ENCODE measurements at places on chromosomes 13 and 19.

- peak; percentile 44 for DNase-seq
Measured at GRCh38 chr13:76903544-76904162, 17.4 kb upstream of the KCTD12 start.

DNA sequence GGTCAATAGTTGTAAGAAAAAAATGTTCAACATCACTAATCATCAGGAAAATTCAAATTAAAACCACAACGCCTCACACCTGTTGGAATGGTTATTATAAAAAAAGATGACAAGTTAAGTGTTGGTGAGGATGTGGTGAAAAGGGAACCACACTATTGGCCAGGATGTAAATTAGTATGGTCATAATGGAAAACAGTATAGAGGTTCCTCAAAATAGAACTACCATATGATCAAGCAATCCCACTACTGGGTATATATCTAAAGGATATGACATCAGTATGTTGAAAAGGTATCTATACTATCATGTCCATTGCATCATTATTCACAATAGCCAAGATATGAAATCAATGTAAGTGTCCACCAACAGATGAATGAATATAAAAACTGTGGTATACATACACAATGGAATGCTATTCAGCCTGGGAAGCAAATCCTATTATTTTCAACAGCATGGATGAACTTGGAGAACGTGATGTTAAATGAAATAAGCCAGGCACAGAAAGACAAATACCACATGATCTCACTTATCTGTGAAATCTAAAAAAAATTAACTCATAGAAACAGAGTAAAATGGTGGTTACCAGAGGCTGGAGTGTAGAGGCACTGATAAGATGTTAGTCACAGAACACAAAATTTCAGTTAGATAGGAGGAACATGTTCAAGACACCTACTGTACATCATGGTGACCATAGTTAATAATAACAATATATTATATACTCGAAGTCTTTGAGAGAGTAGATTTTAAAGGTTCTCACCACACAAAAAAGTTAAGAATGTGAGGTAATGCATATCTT lies 56.6 kb downstream of the TBC1D4 start:
- no peak for DNase-seq

- no peak for DNase-seq
Measured at GRCh38 chr13:23506807-23507291, 63.4 kb upstream of the TNFRSF19 start.

GRCh38 chr13:113418722-113419049 lies 34.6 kb downstream of the ADPRHL1 start:
- DNase-seq: no peak

GRCh38 chr13:73708393-73708985 lies 425.7 kb downstream of the KLF12 start:
- no peak for DNase-seq

DNA sequence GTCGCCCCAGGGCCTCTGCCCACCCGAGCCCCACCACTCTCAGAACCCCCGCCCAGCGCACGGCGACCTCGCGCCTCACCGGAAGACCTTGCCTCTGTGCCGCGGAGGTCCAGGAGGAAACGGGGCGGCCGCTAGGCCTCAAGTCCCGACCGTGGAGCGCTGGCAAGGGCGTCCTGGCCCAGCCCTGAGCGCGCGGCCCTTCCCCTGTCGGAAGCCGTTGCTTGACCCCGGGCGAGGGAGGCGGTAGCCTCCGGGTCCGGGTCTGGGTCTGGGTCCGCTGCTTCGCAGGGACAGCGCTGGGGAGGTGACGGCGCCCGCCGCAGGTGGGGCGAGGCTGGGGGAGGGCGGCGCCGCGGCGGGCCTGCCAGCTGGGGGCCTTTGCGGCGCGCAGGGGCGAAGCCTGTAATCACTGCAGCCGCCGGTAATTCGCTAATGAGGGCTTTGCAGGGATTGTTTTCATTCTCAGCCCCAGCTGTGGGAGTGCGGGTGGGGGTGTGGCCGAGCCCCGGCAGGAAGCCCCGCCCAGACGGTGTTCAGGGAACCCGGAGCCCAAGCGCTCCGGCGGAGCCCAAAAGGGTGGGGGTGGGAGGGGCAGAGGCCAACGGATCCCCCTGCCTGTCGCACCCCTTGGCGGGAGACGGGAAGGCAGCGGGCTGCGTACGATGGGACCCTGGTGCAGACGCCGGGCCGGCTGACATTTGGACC lies 8.6 kb downstream of the C19orf25 start:
- no peak for DNase-seq

DNA sequence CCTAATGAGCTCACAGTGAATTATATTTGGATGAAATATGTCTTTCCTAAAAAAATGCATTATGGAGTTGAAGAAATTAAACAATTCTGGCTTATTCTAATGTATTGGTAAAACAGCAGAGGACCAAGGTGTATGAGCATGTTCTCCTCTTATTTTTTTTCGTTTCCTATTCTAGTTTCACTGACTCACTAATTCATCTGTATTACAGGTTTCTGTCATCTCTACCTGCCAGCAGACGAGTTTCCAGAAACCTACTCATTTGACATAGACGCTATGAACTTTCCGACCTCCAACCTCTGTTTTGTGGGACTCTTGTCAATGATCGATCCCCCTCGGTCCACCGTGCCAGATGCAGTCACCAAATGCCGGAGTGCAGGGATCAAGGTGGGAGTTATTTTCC lies 20.3 kb downstream of the ATP12A start:
- DNase-seq: no peak

- no peak for DNase-seq
Measured at GRCh38 chr13:109151255-109151654, 521.8 kb downstream of the MYO16 start.

- no peak for DNase-seq
Measured at GRCh38 chr13:109868578-109869311, 82.4 kb upstream of the IRS2 start.
